GM04504 (cell line): ENCODE measurements at places on chromosomes 2 and 18.

DNA sequence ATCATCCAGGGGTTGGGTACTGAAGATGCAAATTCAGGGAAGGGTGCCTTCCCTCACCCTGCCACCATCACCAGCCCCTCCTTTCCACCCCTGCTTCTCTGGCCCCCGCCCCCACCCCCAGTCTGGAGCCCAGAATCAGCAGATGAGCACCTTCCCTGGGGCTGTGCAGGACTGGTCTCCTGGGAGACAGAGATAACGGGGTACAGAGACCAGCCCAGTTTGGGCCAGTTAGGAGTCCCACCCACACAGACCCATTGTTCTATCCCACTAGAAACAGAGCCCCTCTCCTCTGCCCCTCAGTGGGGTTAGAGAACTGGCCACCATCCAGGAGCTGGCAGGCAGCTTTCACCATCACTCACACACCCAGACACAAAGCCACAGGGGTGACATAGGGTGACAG, 4.5 kb upstream of the CRYBA2 start:
- no peak for DNase-seq

GRCh38 chr2:95091885-95092555, 29.6 kb downstream of the MRPS5 start:
- DNase-seq, result no peak

DNA sequence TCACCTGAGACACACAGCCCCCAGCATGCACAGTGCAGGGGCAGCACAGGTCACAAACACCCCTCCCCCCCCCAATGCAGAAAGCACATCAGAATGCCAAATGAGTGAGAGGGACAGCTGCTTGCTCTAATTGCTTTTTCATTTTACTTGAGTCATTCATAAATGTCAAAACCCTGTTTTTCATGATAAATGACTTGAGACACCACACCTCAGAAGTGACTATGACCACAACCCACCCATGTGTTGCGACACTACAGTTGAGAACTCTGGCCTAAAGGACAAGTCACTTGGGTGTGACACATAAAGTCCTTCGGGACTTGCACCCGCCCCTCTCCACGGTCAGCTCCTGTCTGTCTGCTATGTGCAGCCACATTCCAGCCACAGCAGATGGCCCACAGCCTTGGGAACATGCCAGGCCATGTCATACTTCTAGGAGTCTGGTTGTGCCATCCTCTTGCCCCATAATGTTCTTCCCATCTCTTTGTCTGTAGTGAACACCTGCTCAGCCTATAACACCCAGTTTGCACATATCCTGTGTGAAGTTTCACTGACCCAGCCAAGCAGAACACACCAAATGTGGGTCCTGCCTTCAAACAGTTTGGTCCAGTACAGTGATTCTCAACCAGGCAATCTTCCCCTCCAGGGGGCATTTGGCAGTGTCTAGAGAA, 30.2 kb upstream of the RIOK3 start:
- DNase-seq, result peak; percentile 50

GRCh38 chr18:22640281-22640842, 222.6 kb upstream of the CTAGE1 start:
- DNase-seq, result no peak

DNA sequence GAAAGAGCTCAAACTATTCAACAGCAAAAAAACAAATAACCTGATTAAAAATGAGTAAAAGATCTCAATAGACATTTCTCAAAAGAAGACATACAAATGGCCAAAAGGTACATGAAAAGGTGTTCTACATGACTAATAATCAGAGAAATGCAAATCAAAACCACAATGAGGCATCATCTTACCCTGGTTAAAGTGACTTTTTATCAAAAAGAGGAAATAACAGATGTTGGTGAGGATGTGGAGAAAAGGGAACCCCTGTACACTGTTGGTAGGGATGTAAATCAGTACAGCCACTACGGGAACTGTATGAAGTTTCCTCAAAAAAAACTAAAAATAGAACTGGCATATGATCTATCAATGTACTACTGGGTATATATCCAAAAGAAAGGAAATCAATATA, 39.8 kb upstream of the TMEM163 start:
- DNase-seq, result no peak
